ENCODE measurements at places on chromosomes 12 and 14. TPM values are rescaled to one million over a fixed set of nuclear protein-coding genes. Genes with fewer than 3 reads are reported as not detected.
A peak's percentile ranks its signal among the peaks of the same experiment; 100 is the strongest.

The SPIC gene
- not detected for polyA plus RNA-seq

The KCNH5 gene
- polyA plus RNA-seq, result 0.02 TPM

The SDR9C7 gene
- not detected for polyA plus RNA-seq

The UBC gene
- 2,374 TPM for polyA plus RNA-seq

The POTEM gene
- not detected for polyA plus RNA-seq

The LYZ gene
- polyA plus RNA-seq, result not detected

GRCh38 chr14:103198131-103199105 lies 75.2 kb downstream of the TNFAIP2 start:
- DNase-seq, result peak; percentile 77

DNA sequence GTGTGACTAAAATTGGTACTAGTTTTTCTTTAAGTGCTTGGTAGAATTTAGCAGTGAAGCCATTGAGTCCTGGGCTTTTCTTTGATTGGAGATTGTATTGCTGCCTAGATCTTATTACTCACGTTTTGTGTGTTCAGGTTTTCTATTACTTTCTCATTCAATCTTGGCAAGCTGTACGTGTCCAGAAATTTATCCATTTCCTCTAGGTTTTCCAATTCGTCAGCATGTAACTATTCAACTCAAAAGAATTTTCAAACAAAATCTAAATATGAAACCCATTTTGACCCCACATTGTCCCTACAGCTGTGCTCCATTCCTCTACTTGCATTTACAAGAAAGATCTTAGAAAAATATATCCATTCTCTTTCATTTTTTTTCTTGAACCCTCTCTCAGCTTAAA lies 1613.4 kb upstream of the SEL1L start:
- DNase-seq, result no peak

- DNase-seq, result peak; percentile 12
Measured at GRCh38 chr12:100858656-100859055, 64.1 kb downstream of the ANO4 start.

DNA sequence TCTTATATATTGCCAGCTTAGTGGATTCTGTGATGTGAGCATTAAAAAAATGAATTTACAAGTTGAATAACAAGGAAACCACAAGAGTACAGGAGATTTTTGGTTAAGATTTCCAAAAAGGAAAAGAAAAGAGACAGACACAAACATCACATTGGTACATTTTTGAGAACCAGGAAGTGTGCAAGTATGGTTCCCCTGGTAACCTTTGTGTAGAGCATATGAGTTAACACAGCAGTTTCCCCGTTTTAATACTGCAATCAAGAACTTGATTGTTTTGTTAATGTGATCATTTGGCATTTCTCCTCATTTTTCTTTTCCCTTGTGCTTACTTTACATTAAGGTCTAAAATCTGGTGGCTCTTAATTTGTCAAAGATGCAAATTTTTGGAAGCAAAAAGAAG lies 490.4 kb upstream of the ATP2B1 start:
- DNase-seq, result no peak

GRCh38 chr14:51697848-51698247 lies 46.1 kb downstream of the FRMD6 start:
- DNase-seq, result no peak

DNA sequence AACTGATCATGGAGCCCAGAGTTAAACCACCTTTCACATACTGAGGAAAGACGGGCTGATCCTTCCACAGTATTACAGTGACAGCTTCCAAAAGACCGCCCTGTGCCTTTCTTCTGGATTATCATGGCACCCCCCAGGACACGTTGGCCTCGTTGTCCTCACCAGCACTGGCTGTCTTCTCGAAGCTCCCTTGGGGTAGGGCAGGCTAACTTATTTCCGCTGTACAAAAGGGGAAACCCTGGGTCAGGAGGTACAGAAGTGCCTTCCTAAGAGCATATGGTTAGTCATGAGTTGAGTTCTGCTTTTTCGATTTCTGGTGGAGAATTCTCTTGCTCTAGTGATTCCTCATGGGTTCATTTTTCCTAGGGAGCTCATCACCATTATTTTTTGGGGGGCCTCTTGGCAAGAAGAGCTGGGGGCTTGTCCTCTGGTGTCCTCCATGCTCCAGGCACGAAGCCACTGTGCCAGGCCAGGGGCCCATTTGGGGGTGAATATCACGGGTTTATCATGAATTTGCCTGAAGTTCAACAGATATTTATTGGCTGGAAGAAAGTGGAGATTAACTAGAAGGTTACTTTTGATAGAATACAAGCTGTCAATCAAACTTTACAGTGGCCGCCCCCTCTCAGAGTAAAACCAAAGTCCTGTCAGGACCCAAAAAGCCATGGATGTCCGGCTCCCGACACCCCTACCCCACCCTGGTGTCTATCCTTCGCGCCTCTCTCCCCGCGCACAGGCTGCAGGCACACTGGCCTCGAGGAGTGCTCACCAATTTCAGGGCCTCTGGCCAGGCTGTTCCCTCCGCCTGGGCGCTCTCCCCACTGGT lies 8.8 kb upstream of the TRAF3 start:
- DNase-seq, result no peak

DNA sequence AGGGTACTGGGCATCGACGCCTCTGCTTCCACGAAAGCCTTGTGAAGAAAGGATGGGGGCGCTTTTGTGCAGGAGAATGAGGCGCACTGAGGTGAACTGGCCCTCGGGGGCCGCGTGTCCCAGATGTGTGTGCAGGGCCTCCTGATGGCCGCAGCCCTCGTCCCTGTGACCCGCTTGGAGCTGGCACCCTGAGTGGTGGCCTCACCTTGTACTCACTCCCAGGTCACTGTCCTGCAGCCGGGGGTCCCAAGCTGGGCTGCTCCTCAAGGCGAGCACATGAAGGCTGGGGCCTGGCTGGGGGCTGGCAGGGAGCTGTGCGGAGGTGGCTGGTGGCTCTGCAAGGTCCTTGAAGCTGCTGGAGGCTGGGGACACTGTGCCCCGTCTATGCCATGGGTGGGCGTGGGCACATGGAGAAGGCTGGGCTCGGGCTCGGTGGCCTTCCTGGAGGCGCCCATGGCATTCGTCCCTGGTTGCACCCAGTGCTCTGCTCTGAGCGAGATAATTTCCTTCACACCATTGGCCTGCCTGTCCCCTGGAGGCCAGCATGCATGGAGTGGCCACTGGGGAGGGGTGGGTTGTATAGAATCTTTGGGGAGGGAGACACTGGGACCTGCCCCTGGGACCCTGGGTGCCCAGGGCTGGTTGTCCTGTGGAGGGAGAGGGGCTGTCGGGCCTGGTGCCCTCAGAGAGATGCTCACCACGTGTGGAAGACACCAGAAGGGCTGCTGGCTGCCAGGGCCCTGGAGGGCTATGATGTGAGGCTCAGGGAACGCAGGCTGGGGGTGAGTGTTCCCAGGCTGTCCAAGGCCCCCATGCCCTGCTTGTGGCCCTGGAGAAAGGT lies 79.3 kb downstream of the TMEM121 start:
- no peak for DNase-seq

GRCh38 chr12:18589316-18589715 lies 148.5 kb downstream of the PLCZ1 start:
- no peak for DNase-seq
